ENCODE measurements at places on chromosomes 2 and 18.

GRCh38 chr2:46634905-46635304 lies 155.5 kb downstream of the TMEM247 start:
- no peak for DNase-seq

- no peak for DNase-seq
These were observed 32.7 kb downstream of the TNP1 start for GRCh38 chr2:216827073-216827720.

- DNase-seq = no peak
These were observed 38.0 kb downstream of the TMX3 start for GRCh38 chr18:68676913-68677312.

DNA sequence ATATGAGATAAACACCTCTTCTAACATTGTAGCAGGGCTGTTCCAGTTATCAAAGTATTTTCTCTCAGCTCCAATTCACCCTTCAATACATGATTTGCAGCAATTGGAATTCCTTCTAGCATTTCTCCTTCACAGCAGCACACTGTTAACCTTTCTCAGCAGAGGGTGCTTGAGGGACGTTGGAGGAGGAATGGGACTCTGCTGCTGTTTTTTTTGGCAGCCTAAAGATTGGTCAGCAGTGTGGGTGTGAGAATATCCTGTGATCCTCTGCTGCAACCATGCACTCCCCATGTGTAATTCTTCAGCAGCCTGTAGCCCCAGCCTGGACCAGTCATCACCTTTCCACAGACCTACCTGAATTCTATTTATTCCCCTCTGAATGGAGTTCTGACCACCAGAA lies 1708.9 kb upstream of the CELF4 start:
- DNase-seq = no peak

- no peak for DNase-seq
These were observed 22.1 kb downstream of the COL5A2 start for GRCh38 chr2:189157456-189157855.

- no peak for DNase-seq
These were observed 32.8 kb upstream of the TMEM178A start for GRCh38 chr2:39632876-39633275.

DNA sequence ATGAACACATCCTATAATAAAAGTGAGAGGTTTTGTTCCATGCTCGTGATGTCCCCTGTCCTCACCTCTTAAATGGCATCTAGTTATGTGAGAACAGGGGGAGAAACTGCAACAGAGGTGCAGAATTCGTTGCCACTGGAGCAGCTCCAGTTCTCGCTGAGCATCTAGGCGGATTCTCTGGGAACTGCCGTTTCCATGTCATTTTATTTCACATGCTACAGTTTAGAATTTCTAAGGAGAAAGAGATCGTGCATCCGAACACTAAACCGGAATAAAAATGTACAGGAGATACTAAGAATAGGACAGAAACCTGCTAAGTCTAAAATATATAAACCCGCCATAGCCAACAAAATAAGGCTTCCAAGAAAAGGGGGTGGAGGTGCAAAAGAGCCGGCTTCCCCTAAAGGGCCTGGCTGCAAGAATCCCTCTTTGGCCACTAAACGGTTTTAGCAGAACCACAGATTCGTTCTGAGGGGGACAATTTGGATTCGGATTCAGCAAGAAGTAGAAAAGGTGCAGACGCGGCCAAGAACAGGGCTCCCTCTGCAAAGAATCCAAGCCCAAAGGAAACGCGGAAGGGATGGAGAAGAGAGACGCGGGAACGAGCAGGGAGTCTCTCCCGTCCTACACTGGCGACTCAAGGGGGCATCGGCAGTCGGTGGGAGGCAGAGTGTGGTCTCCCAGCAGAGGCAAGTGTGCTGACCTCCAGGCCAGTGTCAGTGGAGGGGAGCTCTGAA lies 1.3 kb downstream of the TMEM163 start:
- no peak for DNase-seq

- no peak for DNase-seq
These were observed 283.9 kb upstream of the SIX2 start for GRCh38 chr2:45293182-45293581.

GRCh38 chr2:55063713-55064323 lies 13.6 kb upstream of the RTN4 start:
- DNase-seq = no peak

- DNase-seq = no peak
These were observed 442.3 kb downstream of the GRB14 start for GRCh38 chr2:164178835-164179465.

GRCh38 chr2:54635554-54636152 lies 87.8 kb upstream of the EML6 start:
- no peak for DNase-seq

- DNase-seq = no peak
These were observed 5.8 kb upstream of the GPD2 start for GRCh38 chr2:156430236-156430979.

GRCh38 chr2:205424326-205424725 lies 258.0 kb upstream of the NRP2 start:
- no peak for DNase-seq

DNA sequence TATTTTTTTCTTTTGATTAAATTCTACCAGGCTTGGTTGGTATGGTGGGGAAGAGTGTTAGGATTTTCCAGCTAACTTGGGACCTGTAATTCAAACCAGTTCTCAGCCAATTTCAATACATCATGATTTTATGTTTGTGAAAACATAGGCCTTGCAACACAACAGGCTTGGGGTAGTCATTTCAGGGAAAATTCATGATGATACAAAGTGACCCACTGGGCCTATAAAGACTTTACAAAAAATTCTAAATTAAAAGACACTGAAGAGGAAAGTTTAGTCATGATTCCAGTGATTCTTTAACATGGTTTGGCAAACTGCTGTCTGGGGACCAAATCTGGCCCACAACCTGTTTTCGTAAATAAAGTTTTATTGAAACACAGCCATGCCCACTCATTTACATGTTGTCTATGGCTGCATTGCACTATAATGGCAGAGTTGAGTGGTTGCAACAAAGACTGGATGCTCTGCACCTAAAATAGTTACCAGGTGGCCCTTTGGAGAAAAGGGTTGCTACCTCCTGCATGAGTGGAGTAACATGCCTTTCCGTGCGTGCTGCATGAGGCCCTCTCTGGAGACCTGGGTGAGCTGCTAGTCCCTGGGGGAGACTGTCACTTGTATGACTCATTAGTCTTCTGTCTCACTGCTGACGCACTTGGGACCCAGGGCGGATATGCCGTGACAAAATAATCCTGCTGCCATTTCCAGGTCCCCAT lies 73.6 kb downstream of the NPAS2 start:
- DNase-seq = no peak

DNA sequence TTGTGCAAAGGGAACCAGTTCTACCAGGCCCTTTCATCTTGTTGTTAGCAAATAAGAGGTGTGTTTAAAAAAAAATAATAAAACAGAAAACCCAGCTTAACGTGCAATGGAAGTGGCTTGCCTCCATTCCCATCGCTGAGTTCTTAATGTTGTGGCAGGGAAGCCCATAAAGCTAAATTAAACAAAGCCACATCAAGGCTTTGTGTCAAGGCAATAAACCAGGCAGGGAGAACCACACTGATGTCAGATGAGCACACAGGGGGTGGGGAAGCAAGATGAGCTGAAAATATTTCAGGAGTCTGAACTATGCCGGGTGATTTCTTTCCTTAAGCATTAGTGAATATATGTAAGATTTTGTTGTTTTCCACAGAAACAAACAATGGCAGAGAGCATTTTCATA lies 73.5 kb downstream of the PHLPP1 start:
- DNase-seq = peak; percentile 51

GRCh38 chr2:202014318-202014717 lies 19.3 kb upstream of the FZD7 start:
- DNase-seq = no peak

- no peak for DNase-seq
These were observed 36.6 kb upstream of the DYNC2LI1 start for GRCh38 chr2:43737097-43737854.

DNA sequence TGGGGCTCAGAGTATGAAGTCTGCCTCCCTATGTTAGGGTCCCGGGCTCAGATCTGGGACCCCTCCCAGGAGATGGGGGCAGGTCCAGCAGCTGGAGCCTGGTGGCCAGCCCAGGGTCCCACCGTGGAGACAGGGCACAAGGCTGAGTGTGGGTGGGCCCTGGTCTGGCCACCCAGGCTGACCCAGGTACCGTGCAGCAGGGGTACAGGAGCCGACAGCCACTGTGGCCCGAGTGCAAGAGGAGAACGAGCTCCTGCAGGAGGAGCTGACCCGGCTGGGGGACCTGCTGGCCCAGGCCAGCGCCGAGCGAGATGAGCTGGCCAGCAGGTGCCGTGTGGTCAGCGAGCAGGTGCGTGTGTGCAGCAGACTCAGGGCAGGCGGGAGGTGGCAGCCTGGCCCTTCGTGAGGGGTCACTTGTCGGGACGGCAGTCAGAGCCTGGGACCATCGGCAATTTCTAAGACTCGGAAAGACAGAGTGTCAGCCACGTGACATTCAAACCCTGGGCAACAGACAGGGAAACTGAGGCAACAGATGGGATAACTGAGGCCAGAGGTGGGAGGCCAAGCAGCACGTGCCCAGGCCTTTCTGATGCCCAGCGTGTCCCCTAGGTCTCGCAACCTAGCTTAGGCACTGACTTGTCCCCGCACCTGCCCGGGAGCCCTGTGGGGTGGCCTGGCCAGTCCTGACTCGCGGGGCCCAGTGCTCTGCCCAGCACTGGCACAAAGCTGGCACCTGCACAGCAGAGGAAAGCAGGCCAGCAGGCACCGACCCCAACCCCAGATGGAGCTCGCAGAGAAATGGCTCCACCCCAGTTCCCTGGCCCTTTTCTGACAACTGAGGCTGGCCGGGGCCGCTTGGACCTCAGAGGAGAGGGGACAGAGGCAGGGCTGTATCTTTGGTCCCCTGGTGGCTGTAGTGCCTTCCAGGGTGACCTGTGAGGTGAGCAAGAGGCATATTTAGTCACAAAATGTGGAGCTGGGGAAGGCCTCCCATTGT lies 13.9 kb downstream of the CROCC2 start:
- no peak for DNase-seq

GRCh38 chr18:34321066-34321465 lies 96.4 kb upstream of the NOL4 start:
- no peak for DNase-seq

- DNase-seq = no peak
These were observed 88.6 kb downstream of the B3GNT2 start for GRCh38 chr2:62284471-62284870.

DNA sequence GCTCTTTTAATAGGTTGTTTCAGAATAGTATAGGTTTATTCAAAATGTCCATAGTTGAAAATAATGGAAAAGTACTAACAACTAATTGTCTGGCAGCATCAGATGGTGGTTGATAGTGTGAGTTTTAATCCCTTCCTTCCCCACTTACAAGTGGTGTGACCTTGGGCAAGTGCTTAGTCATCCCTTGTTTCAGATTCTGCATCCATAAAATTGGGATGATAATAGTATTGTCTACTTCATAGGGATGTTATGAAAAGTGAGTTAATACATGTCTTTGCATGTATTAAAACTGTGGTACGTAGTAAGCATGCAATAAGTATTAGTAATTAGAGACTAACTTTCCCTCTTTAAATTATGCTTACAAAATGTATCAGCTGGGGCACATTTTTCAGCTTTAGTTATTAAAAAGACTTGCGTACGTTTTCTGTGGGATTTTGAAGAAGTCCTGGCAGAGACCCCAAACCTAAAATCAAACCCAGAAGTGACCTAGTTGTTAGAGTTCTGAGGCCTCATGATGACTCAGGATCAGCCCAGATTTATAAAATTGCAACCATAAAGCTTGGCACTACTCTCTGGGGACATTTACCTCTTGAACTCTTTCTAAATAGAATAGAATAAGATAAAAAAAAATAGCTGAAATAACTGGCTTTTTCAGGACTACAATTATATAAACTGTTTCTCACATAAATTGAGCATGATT lies 8.6 kb downstream of the ITGA4 start:
- no peak for DNase-seq

GRCh38 chr2:186717320-186718007 lies 23.6 kb downstream of the FAM171B start:
- DNase-seq = no peak

DNA sequence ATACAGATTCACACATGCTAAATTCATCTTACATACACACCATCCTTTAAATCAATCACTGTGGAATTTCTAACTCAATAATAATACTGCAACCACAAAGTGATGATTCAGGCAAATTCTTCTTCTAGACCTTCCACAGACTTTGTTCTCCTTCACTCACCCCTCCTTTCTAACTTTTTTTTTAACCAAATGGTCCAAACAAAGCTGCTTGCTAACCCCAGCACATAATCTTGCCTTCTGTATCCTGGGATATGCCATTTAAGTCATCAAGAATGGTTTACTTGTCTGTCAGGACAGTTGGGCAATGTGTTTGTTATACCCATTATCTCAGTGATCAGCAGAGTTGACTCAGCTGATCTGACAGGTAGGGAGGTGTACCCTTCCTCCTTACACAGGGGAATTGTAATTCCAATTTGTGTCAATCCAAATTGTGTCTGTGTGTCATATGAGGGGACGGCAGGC lies 10.0 kb downstream of the SLC40A1 start:
- DNase-seq = no peak

DNA sequence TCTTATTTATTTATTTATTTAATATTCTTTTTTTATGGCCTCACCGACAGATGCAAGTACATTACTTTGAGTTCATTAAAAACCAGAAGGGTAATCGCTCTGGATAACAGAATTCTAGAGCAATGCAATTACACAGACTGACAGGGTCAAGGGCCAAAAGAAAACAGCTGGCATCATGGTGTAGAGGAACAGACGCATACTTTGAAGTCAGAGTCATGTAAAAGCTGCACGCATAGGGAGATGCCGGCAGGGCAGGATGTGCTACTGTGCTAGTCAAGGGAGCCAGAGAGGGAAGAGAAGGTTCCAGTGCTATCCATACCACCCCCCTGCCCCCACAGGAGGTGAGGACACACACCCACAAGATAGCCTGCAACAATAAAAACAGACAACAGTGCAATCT lies 115.2 kb upstream of the TFCP2L1 start:
- no peak for DNase-seq

GRCh38 chr2:11665510-11666362 lies 4.3 kb downstream of the NTSR2 start:
- DNase-seq = no peak

DNA sequence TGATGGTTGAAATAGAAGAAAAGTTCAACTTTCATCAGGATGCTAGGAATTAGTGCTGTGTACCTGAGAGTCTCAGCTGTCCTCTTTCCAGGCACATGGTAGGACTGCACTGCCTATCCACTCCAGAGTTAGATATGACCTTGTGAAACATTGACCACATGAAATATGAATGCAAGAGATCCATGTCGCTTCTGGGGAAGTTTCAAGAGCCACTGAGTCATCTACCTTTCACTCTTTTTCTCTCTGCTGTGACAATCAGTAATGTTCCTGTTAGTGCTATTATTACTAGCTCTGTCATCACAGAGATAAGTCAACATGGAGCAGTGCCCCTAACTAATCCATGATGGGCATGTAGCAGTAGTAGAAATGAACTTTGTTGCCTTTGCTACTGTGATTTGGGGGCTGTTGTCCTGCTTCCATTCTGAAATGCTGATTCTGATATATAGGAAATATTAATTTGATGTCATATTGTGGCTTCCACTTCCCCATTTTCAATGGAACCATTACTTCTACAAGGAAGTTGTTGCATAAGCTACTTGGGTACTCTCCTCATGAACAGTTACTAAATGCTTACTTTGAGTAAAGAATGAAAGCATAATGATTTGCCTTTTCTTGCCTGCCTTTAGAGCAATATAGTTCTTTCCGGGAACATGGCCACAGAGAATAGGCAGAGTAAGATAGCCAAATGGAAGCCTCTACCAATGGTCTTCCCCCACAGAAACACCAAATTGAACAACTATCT lies 192.8 kb upstream of the ZNF521 start:
- no peak for DNase-seq

All from NCI-H2081 (cell line).